ENCODE measurements at places on chromosomes 5 and 9.

- DNase-seq, result no peak
Observed at GRCh38 chr5:132461569-132462070, 29.0 kb downstream of the IRF1 start.

GRCh38 chr9:100167915-100168654, 69.0 kb downstream of the INVS start:
- no peak for DNase-seq

- no peak for DNase-seq
Observed at GRCh38 chr5:171442287-171443042, 23.0 kb downstream of the FGF18 start.

DNA sequence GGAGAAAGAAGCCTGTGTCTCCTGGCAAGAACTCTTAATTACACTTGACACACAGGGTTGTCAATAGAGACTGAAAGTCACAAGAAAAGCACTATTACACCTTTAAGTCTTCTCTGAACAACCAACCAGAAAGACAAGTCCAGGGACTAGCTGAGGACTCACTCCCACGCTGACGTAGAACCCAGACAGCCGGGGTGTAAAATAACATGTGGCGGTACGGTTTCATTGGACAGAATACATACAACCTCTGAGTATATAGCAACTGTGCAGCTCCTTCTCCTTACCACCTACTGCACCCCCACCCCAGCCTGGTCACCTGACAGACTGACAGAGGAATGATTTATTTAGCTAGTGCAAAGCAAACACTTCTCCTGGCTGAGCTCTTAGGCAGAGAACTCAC, 103.4 kb upstream of the RASEF start:
- no peak for DNase-seq

GRCh38 chr5:98986587-98986986, 57.8 kb upstream of the CHD1 start:
- no peak for DNase-seq

Measured in CD4-positive, alpha-beta T cell treated with Interferon gamma for 1 hour (primary cell).